ENCODE measurements at places on chromosomes 11 and 22.
A peak's percentile ranks its signal among the peaks of the same experiment; 100 is the strongest.

- DNase-seq: no peak
Observed at GRCh38 chr22:24848559-24849168, 42.7 kb downstream of the SGSM1 start.

GRCh38 chr11:1744137-1744886 is 6.1 kb downstream of the IFITM10 start:
- DNase-seq: no peak

- DNase-seq: no peak
Observed at GRCh38 chr11:126408496-126408895, 53.0 kb downstream of the ST3GAL4 start.

GRCh38 chr11:77167791-77168190 is 39.7 kb downstream of the MYO7A start:
- DNase-seq: no peak

DNA sequence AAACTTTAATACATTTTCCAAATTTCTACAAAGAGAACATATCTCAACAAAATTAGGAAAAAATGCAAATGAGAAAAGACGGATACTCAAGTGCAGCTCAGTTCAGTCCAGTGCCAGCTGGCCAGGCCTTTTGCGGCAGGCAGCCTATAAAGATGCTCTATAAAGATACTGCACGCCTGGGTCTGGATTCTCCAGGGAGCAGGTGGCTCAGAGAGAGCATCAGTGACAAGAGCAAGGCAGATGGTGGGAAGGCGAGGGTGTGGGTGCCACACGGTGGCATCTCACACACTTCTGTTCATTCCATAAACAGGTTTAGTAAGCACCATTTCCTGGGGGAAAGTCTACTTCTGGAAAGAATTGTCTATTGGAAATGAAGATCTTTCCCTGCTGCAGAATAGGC is 18.1 kb upstream of the SCN3B start:
- no peak for DNase-seq

- no peak for DNase-seq
Observed at GRCh38 chr22:49091917-49092545, 735.6 kb downstream of the BRD1 start.

GRCh38 chr11:62664405-62665074 is 470 bp downstream of the C11orf98 start:
- DNase-seq: peak; percentile 52

GRCh38 chr22:41862530-41863266 is 29.8 kb downstream of the SREBF2 start:
- DNase-seq: no peak

DNA sequence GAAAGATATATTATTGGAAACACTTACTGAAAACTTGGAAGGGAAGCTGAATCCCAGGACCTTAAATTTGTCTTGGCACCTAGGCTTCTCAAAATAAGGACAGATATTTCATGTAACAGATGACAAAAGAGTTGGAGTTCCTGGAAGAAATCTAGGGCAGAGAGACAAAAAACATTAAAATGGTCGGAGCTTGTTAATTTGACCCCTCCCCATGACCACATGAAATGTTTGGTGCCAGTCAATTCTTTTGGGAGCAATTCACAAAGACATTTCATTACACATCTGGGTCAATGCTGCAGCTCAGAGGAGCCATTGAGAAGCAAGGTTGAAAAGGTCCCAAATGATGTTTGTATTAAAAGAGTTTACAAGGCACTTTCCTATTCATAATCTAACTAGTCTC is 162.0 kb upstream of the GUCY1A2 start:
- no peak for DNase-seq

DNA sequence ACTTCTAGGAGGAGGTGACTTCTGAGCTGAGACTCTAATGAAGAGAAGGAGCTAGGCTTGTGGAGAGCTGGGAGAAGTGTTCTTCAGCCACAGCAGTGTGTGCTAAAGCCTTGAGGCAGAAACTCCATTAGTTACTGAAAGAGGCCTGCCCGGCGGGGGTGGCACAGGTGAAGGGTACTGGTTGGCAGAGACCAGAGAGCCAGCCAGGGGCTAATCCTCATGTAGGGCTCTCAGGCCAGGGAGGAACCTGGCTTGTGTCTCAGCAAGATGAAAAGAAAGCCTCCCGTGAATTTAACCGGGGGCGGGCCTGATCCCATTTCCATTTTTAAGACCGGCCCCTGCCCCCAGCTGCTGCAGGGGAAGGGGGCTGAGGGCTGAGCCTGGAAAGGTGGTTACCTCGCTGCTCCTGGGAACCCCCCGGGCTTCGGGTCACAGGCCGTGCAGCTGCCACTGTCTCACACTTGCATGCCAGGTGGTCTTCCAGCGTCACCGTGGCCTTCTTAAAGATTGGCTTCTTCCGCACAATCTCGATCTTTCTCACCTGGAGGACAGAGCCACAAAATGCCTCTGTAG is 15.0 kb downstream of the PDGFB start:
- no peak for DNase-seq

DNA sequence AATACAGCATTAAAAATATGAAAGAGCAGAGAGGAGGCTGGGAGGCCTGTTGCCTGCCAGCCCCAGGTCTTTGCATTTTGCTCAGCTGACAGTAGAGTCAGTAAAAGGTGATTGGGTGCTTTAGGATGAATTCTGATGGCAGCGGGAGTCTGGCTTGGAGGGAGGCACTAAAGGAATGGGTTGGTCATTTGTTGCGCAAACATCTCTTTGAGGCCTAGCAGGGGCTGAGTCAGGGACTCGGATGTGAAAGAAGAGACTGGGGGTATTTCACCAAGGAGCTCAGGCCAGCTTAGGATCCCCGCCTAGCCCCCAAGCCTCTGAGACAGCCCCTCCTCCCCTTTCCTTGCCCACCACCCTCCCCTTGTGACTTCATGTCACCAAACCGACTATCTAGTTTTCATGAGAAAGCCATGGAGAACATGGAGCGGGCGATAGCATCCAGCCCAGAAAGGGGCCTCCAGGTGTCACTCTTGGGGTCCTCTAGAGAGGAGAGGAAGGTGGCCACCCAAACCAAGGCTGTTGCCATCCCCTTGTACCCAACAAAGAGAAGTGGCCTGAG is 9.7 kb downstream of the DGKZ start:
- DNase-seq: no peak

DNA sequence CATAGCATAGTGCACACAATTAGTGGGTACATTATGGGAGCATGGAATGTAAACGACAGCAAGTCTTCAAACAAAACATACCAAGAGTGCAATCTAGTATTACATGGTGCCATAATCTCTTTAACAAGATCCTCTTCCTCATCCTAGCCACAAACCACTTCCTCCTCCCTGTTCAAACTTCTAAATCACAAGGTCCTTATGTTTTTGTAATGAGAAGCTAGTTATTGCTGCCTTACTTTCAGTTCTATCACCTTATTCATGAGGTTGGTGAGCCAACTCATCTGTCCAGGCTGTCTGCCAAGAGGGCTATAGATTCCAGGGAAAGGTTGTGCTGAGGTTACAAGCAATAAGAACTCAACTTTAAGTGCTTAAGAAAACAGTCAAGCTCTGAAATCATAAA is 195.4 kb upstream of the ARHGAP20 start:
- peak; percentile 35 for DNase-seq

- no peak for DNase-seq
Observed at GRCh38 chr11:27390318-27391295, 27.6 kb upstream of the CCDC34 start.

DNA sequence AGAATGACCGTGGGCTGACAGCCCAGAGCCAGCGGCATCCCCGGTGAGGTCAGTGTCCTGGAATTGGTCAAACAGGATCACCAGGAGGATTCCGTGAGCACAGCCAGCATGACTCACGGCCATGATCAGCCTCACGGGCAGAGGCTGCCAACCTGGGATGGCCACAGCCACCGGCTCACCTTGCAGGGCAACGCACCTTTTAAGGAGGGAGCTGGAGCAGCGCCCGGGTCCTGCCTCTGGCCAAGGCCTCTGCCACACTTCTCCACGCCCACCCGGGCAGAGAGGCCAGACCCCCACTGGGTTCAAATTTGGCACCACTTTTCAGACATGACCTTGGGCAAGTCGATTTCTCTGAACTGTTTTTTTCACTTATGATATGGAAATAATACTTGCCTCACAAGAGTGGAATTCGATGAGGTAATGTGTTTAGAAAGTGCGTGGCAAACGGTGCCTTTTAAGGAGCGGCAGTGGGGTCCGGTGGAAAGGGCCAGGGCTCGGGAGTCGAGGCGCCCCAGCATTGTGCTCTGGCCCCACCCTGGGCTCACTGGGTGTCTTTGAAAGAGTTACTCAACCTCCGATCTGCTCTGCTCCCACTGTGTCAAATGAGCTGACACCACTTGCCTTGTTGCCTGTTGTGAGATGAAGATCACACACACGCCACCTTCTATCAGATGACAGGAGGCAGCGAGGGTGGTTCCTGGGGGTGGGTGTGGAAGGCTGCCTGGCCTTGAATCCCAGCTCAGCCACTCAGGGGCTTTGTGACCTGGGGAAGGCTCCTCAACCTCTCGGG is 16.0 kb downstream of the TXN2 start:
- no peak for DNase-seq

- peak; percentile 30 for DNase-seq
Observed at GRCh38 chr22:22558972-22559603, at the start of gene PRAME. TSS of gene PRAME (minus strand) at chr22:22559265. CDS start at chr22:22556832, 2,433 bp downstream.

GRCh38 chr11:132718711-132719671 is 813.3 kb downstream of the OPCML start:
- peak; percentile 45 for DNase-seq

DNA sequence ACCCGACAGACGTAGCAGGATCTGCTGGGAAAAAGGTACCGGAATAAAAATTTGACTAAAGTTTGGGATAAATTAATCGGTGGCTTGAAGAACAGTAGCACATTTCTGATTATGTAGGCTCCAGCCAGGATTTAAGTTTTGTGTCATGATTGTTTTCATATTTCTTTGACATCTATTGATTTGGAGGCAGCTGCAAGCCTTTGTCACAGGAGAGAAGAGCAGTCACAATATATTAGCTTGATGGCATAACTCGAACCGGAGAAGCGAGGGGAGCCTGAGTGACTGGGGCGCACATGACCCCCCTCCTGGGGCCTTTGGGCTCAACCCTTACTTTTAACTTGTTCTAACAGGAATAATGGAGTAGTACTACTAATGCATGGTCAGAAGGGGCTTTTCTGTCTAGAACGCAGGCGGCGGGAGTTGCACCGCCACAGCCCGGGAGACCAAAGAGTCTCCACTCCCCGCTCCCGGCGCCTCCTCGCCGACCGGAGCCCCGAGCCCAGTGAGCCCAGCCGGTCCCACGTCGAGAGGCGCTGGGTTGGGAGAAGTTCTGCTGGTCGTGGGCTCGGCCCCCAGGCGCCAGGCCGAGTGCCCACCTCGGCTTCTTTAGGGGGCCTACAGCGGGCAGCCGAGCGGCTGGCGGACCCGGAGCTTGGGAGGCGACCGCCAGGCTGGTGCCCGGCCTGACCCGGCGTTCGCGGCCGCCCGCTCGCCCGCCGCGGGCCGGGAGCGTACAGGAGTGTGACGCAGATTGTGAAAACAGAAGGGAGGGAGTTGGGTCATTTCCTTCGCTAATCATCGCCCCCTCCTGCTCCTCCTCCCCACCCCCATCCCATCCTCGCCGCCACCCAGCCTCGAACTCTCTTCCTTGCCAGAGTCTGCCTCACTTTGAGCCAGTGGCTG is 15.7 kb upstream of the PAX6 start:
- DNase-seq: no peak

- DNase-seq: no peak
Observed at GRCh38 chr11:72595292-72595684, 78.9 kb downstream of the PDE2A start.

DNA sequence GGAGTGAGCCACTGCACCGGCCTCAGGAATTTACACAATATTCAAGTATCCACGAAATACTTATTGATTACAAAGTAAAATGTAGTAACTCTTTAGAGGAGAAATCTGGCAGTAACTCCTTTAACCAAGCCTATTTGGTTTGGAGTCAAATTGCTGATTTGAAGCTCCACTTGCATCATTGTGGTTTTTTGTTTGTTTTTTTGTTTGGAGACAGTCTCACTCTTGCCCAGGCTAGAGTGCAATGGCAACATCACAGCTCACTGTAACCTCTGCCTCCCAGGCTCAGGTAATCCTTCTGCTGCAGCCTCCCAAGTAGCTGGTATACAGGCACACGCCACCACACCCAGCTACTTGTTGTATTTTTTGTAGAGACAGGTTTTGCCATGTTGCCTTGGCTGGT is 6.4 kb upstream of the QSER1 start:
- no peak for DNase-seq

DNA sequence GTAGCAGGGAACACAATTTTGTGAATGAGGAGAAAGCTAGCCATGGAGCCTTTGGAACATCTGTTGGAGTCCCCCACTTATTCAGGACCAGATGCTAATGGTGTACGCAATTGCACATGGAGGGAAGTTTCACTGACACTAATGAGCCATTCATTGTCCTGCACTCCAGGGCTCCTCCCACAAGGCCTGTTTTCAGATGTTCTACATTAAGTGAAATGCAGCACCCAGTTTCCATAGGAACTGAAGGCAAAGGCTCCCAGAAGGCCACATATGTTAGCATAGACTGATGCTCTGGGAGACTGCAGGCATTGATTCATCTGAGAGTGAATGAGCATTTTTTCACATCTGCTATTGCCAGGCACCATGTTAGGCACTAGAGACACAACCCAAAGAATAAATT is 399.5 kb downstream of the ETS1 start:
- no peak for DNase-seq

Measured in CD4-positive, alpha-beta T cell treated with Interleukin-6 at 100 ng/mL for 8 hours (primary cell).